ENCODE measurements at places on chromosomes 11 and 22.

DNA sequence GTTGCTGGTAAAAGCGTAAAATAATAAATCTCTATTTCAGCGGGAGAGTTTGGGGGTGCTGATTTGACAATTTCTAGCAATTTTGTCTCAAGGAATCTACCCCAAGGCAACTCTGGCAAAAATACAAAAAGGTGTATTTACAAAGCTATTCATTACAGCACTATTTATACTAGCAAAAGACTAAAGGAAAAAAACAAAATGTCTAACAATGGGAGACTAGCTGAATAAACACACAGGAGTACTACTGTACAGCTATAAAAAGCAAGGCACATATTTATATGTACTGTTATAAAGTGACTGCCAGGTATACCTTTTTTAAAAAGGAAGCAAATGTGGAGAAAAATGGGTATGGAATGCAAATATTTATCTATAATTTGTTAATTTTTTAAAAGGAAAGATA, 32.7 kb downstream of the SLC35F2 start:
- no peak for DNase-seq

GRCh38 chr11:120914601-120915000, 109.3 kb upstream of the TBCEL start:
- DNase-seq: no peak

- DNase-seq: no peak
Observed at GRCh38 chr11:73410627-73411026, 34.4 kb downstream of the RELT start.

DNA sequence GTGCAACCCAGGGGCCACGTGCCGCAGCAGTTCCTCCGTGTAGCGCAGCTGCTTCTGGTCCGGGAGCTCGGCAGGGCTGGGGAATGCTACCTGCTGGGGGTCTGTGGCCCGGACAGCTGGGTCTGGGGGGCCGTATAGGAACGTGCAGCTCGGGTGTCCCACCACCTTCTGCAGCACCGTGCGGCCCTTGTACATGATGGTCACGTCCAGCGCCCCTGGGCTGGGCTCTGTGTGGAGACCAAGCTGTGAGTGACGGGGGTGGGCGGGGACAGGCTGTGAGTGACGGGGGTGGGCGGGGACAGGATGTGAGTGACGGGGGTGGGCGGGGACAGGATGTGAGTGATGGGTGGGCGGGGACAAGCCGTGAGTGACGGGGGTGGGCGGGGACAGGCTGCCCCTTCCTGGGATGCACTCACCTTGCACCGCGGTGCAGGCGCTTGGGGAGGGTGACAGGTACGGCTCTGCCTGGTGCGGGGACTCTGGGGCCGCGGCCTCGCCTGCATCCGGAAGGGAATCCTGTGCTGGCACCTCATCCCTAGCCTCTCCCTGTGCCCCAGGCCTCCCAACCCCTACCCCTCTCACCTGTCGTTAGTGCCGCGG, 2.3 kb downstream of the IRF7 start:
- DNase-seq: peak; percentile 80

- DNase-seq: peak; percentile 63
Observed at GRCh38 chr11:2092956-2093412, 46.2 kb downstream of the IGF2 start.

- no peak for DNase-seq
Observed at GRCh38 chr22:22396741-22397291, 111.7 kb downstream of the ZNF280B start.

- DNase-seq: no peak
Observed at GRCh38 chr22:36162127-36163034, 1.8 kb upstream of the APOL3 start.

DNA sequence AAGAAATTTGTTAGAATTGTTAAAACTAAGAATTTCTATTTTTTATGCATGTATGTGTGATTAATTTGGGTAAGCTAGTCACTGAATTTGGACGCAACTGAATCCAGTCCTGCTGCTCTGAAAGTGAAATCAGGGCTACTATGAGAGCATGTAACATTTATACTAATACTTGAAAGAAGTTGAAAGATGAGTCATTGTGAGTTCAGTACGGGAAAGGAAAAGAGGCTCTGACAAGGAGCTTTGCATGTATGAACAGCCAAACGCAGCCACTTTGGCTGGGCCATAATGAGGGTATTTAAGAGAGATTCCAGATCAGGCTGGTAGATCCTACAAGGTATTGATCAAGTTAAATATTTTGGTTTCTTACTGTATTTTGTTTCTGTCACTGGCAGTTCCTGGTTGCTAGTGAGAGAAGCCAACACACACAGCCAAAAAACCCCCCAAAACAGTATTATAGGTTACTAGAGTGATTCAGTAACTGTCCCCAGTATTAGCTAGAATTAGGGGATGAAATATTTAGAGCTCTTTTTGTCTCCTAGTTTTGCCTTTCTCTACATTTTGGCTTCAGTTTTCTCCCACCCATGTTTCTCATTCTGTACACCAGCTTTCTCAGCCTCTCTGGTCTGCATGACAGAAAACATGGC, 14.1 kb downstream of the AASDHPPT start:
- DNase-seq: no peak

DNA sequence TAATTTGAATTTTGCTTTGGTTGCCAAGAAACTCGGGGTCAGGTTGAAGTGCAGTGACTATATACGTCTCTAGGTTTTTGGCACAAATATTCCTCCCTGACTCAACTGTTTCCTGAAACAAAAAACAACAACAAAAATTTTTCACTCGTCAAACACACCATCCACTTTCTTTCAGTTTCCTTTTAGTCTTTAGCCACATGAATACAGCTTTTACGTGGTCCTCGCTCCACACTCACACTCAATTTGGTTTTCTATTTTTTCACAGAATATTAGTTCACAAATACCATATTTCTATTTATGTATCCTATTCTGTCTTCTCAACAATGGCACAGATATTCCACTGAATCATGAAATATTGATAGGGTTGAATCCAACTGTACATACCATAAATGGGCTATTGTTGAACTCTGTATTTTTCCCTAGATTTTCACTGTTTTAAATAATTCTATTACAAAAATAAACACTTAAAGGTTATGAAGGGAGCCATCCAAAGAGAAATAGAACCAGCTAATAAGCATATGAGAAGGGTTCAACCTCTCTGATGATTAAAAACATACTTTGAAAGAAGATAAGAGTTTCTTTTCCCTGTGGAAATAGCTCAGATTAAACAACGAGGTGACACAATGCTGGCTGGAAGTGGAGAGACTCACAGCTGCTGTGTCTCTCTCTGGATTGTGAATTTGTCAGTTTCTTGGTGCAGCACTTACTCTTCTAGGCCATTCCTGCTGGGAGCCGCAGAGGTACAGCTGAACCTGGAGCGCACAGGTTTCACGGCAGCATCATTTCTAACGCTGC, 5.1 kb upstream of the FBLN1 start:
- no peak for DNase-seq

DNA sequence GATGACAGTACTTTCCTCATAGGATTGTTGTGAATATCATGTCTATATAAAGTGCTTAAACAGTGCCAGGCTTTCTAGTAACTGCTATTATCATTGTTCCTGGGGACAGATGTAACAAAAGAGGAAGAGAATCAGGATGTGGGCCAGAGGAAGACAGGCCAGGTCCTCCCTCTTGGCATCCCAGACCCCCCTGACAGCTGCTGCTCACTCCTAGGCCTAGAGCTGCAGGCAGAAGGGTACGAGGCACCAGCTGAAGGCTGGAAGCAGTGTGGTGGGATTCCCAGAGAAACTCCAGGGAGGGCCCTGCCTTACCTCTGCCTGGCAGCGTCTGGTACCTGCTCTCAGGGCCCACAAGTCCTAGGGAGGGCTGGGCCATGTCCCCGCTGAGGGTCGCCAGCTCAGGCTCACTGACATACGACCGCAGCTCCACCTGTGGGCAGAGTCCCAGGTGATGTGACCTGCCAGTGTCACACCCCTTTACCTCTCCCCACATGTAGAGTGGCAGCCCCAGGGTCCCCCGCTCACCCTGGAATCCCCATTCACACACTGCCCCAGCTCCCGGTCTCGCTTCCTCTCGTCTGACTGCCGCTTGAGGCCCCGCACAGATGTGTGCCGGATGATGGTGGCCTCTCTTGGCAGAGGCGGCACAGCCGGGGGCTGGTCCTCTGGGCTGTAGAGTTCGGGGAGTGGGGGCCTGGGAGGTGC, 52.2 kb downstream of the C11orf58 start:
- no peak for DNase-seq

DNA sequence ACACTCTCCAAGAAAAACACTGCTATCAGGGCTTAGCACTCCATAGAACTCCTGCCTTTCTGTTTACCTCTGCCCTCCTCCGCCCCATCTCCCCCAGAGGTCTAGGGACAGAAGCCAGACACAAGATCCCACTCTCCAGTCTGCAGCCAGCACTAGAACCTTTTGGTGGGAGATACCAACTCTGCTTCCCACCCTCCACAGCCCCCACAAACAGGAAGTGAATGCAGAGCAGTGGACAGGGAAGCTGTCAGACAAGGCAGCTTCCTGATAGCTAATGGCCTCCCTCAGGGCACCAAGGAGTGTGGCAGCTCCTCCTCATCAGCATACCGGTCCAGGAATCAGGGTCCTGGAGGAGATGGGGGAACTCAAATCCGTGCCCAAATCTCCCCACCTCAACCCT, 5.1 kb downstream of the SCN4B start:
- DNase-seq: no peak
